ENCODE measurements at places on chromosomes 5 and 9.

DNA sequence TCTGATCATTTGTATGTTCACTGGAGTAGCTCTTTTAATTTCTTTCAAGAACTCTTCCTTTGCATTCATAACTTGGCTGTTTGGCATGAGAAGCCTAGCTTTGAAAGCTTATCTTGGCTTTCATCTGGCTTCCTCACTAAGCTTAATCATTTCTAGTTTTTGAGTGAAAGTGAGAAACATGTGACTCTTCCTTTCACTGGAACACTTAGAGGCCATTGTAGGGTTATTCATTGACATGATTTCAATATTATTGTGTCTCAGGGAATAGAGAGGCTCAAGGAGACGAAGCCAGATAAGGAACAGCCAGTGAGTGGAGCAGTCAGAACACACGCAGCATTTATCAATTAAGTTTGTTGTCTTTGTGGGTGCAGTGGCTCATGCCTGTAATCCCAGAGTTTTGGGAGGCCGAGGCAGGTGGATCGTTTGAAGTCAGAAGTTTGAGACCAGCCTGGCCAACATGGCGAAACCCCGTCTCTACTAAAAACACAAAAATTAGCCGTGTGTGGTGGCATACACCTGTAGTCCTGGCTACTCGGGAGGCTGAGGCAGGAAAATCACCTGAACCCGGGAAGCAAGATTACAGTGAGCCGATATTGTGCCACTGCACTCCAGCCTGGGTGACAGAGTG, 98.3 kb downstream of the UGCG start:
- no peak for DNase-seq

DNA sequence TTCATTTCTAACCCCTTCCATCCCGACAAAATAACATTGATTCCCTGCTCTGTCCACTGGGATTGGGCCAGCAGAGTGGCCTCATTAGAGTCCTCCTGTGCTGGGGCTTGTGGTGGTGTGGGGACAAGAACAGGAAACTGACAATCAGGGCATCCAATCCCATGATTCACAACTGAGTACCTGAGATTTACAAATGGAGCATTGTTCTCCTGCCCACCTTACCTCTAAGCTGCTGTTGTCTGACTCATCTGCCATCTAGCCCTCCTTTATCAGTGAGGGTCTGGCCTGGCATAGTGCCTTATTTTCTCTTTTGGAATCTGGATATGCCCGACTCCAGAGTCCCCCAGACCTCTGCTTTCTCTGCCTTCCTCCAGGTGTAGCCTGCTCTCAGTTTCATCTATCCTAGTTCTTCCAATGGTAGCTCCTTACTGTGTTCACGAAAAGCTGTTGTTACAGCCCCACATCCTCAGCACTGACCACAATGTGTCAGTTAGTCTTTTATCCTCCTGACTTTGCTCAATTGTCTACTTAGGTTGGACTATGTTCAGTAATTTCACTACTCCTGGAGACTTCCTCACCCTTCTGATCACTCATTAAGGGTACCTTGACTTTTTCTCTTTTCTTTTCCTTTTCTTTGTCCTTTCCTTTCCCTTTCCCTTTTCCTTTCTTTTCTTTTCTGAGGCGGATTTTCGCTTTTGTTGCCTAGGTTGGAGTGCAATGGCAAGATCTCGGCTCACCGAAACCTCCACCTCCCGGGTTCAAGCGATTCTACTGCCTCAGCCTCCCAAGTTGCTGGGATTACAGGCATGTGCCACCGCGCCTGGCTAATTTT, 13.4 kb downstream of the WNT8A start:
- DNase-seq: no peak

DNA sequence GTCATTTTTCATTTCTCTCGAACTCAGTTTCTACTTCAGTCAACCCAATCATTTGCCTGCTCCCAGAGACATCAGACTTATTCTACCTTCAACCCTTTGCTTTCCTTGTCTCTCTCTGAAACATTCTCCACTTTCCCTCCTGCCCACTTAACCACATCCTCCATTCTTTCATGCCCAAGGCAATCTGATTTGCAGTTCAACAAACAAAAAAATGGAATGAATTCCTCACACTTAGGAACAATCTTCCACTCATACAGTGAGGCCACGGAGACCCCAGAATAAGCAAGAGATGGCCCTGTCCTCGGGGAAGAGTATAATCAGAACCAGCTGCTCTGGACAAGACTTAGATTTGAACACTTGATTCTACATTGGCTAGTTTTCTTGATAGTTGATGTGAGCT, 180.5 kb downstream of the RFK start:
- DNase-seq: no peak

GRCh38 chr5:74167206-74167929, 473.2 kb downstream of the ENC1 start:
- no peak for DNase-seq

GRCh38 chr5:111999286-111999685, 242.3 kb upstream of the NREP start:
- no peak for DNase-seq

Data from stimulated activated CD4-positive, alpha-beta T cell treated with anti-CD3 and anti-CD28 coated beads, Interleukin-15, amount 100 ng/mL, for 1 hour (primary cell).